Right atrium auricular region (tissue), 2 donors: ENCODE measurements at places on chromosomes 4 and X. TPM values are rescaled to one million over a fixed set of nuclear protein-coding genes. Genes with fewer than 3 reads are reported as not detected.

GRCh38 chr4:106898621-106899230 lies 137.4 kb downstream of the DKK2 start:
- DNase-seq, result no peak

Gene XPNPEP2
- total RNA-seq, result 2.0 TPM

DNA sequence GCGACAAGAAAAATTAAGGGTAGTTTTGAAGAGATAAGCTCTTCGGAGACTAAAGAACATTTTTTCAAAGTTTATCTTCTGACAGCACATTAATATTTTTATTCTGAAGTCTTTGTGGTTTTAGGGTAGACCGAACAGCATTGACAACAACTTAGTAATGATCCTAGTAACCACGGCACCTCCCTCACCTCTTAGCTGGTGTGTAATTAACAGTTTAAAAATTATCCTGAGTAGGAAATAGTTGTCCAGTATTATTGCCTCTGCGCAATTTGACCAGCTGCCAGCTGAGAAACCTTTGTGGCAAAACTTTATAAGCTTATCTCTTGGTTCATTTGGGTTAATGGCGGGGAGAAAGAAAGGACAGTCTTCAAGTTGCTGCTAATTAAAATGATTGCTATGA lies 213.6 kb downstream of the CBLL2 start:
- DNase-seq, result no peak

DNA sequence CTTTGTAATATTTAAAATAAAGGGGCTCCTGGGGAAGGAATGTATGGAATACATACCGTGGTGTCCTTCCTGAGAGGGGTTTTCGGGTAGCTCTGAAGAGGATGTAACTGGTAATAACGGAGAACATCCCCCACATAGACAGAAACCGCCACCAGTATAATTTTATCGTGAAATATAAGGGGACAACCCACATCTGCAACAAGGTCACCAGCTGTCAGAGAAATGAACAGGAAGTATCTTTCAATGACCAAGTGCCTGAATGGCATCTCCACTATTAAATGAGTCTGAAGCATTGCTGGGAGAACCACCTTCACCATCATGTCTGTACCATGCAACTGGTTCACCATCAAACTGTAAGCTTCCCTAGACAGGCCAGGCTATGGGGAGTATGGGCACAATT lies 31.7 kb downstream of the RNF175 start:
- no peak for DNase-seq

Gene PNMA6A
- 2.9 TPM for total RNA-seq

- no peak for DNase-seq
Observed at GRCh38 chr4:169933531-169933930, 92.7 kb downstream of the MFAP3L start.

Gene ZFP42
- total RNA-seq, result not detected

Gene NPY1R
- 4.4 TPM for total RNA-seq

DNA sequence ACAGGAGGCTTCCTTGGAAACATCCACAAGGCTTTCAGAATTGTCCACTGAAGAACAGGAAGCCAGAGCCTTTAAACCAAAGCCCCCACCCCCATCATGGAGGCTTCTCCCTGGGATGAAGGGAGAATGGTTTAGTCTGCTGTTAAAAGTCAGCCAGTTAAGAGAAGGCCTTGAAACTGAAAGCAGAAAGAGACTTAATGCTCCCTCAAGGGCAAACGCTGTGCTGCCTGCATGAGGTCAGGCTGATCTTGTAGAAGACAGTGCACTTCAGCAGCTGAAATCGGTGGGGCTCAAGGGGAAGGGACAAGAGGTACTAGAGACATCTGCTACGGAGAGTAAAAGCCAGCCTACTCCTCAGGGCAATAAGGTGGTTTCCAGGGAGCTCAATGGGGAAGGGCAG lies 69.0 kb downstream of the HPRT1 start:
- DNase-seq, result no peak

Gene ZBTB33
- total RNA-seq, result 6.3 TPM

- DNase-seq, result no peak
Observed at GRCh38 chr4:170089274-170089667, 485 bp downstream of the AADAT start.

- no peak for DNase-seq
Observed at GRCh38 chr4:67483868-67484602, 61.3 kb downstream of the CENPC start.

DNA sequence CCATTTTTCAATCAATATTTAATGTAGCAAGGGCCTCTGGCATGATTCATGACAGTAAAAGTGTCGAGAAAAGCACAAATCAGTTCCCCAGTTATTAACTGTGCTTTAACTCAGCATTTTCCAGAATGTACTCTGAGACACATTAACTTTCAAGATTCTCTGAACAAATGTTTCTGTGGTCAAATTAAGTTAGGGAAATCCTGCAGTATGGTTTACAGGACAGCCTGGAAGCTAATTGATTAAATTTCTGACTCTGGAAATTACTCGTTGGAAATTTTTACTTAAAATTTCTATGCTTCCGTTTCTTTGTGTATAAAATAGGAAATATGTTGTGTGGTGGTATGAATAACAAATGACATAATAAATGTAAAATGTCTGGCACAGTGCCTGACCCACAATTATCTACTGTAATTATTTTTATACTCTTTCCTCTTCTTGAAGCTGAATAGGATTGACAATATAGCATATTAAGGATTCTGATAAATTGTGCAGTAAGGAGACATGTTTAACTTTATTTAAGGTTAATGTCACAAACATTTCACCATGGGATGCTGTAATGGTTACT lies 33.7 kb downstream of the STK32B start:
- no peak for DNase-seq

DNA sequence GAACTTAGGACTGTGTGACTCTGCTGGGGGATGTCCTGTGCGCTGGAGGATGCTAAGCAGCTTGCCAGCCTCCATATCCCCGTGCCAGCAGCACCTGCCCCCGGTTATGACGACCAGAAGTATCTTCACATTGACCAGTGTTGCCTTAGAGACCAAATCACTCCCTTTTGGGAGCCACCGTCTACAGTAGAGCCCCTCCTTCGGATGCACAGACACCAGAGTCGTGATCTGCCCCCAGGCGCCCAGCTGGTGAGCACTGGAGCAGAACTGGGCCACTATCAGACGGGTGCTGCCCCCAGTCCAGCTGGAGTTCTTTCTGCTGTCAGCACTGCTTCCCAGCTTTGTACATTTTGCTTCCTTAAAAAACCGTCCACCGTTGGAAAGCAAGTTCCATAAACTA lies 30.0 kb upstream of the TADA2B start:
- DNase-seq, result no peak
